ENCODE measurements at places on chromosomes 6 and 20.

- DNase-seq = no peak
Measured at GRCh38 chr20:53828088-53828681, 234.5 kb upstream of the ZNF217 start.

GRCh38 chr20:38112930-38113294 is 52.2 kb downstream of the TGM2 start:
- DNase-seq = no peak

DNA sequence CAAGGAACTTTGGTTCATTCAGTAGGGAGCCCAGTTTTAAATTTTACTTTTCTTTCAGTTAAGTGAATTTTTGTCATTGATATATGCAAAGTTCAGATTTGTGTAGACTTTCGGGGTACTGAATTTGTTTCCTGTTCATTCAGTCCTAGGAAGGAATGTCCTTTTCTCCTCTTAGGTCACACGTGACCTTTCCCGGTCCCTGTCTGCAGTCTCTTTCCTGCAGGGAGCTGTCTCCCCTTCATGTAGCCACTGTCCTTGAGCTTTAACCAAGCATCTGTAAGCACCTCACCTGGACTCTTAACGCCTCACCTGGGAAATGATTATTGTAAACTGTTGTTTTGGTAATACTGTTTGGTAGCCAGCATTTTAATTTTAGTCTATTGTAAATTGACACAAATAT is 190.7 kb downstream of the ARID1B start:
- no peak for DNase-seq

GRCh38 chr6:57303931-57304681 is 13.3 kb upstream of the PRIM2 start:
- DNase-seq = no peak

DNA sequence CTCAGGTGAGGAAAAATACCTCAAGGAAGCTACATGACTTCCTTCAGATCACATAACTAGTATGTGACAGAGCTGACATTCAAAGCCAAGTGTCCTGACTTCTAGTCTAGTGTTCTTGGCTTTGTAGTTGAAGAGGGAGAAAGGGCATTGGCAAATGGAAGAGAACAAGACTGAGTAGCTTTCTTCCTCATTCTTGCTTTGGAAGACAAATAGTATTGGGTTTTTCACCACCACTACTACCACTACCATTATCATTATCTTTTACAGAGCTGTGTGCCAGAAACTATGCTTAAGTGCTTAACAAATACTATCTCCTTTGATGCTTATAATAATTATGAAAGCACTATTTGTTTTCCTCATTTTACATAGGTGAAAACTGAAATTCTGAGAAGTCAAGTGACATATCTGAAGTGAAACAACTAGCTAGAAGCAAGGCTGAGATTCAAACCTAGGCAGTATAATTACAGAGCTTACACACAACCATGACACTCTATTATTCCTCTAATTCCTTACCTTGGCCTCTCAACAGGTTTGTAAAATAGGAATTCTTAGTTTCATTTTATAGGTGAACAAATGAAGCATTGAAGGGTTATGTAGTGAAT is 6.8 kb downstream of the ACSS2 start:
- no peak for DNase-seq

DNA sequence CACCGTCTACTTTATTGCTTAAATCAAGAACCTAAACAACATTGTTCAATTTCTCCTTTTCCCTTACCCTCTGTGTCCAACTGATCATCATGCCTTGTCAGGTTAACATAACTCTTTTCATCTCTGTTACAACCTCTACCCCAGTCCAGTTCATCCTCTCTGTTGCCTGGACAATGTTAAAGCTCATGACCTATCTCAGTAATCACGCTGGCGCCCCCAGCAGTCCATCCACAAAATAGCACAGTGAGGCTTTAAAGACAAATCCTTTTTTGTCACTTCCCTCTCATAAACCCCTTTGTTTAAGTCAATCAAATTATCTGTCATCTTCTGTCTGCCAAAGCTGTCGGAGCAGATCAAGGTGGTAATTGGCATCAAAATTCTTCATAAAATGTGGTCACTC is 140.1 kb downstream of the QKI start:
- peak; percentile 52 for DNase-seq

- no peak for DNase-seq
Measured at GRCh38 chr6:153553627-153554026, 422.5 kb upstream of the RGS17 start.

GRCh38 chr6:17472653-17473183 is 79.3 kb downstream of the CAP2 start:
- no peak for DNase-seq

- DNase-seq = peak; percentile 82
Measured at GRCh38 chr6:32868257-32868788, 14.3 kb downstream of the PSMB9 start.

DNA sequence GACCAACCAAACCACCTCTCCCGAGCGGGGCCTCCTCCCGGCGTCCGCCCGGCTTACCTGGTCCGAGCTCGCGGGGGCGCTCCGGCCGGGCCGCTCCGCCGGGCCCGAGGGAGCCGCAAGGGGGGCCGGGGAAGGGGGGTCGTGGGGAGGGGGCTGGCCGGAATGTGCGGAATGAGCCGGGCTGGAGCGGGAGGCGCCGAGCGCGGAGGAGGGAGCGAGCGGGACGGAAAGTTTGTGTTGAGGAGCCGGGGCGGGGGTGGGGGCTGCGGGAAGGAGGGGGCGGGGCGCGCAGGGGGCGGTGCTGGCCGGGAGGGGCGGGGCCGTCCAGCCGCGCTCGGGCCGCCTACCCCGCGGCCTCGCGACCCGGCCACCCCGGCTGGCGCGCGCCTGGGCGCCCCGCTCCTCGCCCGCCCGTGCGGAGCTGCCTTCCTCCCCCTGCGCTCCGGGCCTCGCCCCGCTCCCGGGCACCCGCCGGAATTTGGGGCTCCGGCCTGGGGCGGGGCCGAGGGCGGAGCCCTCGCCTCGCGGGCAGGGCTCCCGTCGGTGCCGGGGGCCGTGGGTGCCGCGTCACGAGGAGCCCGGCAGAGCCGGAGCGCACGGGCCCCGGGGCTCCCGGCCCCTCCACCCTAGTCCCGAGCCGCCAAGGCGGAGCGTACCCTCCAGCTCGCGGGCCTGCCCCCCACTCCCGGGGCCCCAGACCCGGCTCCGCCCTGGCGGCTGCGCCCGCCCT is at the start of gene TEAD3:
TEAD3 (minus strand) TSS at position 239 of the 730 bp plus-strand sequence.
- DNase-seq = peak; percentile 82

DNA sequence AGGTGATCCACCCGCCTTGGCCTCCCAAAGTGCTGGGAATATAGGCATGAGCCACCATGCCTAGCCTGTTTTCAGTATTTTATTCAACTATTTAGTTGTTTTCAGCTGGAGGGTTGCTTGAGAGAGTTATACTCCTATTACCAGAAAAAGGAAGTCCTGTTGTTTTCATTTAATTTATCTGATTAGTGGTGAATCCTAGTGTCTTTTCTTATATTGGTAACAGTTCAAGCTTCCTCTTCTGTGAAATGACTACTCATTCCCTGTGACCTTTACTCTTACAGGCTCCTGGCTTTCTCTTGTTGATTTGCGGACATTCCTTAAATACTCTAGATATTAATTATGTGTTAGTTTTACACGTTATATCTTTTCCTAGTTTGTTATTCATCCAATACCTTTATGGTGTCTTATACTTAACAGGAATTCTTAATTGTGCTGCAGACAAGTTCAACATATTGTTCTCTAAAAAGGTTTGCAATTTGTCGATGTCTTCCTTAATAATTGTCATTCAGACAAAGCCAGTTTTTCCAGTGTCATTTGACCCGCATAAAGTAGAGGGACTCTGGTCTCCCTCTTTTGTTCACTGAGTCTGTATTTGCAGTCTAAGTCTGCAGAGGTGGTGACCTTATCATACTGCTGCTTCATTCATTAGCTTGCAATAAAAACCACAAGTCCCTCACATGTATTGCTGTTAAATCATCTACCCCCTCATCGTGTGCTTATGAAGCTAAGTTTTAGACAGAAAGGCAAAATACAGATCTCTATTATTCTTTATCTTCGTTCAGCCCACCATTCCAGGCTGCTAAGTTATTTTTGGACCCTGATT is 51.4 kb downstream of the ZBTB9 start:
- no peak for DNase-seq

- no peak for DNase-seq
Measured at GRCh38 chr20:35117196-35117595, 24.6 kb upstream of the TRPC4AP start.

GRCh38 chr6:116111552-116112528 is 11.2 kb downstream of the NT5DC1 start:
- no peak for DNase-seq

- no peak for DNase-seq
Measured at GRCh38 chr6:21752054-21752811, 158.7 kb downstream of the SOX4 start.

DNA sequence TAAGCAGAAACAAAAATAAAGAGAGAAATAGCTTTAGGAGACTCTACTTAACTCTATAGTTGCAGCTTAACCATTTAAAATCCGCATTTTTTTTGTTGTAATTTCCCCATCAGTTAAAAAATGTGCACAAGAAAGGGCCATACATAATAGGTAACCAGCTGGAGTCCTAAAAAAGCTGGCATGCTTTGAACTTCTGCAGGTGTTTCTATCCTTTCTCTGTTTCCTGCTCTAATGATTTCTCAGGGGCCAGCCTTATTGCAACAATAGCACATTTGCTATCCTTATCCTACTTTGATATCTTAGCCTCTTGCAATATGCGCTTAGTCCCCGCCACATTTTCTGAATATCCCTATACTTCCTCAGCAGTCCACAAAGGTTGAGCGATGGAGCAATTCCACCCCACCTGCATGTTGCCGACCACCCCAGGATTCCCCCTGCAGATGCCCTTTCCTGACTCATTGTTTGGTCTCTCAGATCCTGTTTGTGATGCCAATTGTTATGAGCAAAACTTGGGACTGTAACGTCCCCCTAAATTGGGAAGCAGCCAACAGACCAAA is 48.5 kb downstream of the TRIM27 start:
- no peak for DNase-seq

GRCh38 chr6:108557494-108558371 is 3.0 kb upstream of the FOXO3 start:
- DNase-seq = peak; percentile 91

DNA sequence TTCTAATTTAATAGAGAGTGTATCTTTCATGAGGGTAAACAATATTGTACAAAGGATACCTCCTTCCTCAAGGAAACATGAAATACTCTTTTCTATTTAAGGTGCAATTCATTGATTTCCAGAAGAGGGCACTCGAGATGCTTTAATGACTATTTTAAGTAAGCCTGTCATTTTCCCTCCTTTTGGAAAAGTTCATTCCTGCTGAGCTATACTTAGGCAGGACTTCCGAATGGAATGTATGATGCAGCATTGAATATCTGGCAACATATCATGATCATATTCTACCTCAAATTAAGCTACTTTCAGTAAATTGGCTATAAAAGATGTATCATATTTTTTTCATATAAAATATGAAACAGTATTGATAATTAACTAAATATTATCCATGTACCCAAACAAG is 5.0 kb downstream of the DST start:
- no peak for DNase-seq

- DNase-seq = no peak
Measured at GRCh38 chr6:122412001-122412400, 12.5 kb downstream of the HSF2 start.

GRCh38 chr6:46863791-46864190 is 57.9 kb downstream of the ADGRF5 start:
- DNase-seq = no peak

DNA sequence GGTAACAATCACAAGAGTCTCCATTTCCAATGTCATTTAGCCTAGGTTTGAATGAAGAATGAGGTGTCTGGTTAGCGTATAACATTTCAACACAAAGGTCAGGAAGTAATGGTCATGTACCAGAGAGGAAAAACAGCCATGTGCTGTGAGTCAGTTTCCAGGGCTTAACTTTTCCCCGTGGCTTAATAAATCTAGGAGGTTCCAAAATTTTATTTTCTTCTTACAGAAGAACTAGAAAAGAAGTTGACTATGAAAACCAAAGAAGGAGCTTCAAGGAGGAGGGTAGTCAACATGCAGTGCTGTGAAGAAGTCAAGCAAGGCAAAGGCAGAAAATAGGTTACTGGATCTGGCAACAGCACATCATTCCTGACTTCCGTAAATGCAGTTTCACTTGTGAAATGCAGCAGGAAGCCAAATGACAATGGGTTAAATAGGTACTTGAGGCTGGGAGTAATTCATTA is 8.4 kb upstream of the GABRR2 start:
- no peak for DNase-seq
